Pulmonary artery endothelial cell (primary cell): ENCODE measurements at places on chromosomes 11 and 22. TPM values are rescaled to one million over a fixed set of nuclear protein-coding genes. Genes with fewer than 3 reads are reported as not detected.

- no peak for DNase-seq
Measured at GRCh38 chr11:8008212-8008611, 21.1 kb downstream of the EIF3F start.

GRCh38 chr11:121347094-121347493, 54.5 kb downstream of the SC5D start:
- DNase-seq: no peak

DNA sequence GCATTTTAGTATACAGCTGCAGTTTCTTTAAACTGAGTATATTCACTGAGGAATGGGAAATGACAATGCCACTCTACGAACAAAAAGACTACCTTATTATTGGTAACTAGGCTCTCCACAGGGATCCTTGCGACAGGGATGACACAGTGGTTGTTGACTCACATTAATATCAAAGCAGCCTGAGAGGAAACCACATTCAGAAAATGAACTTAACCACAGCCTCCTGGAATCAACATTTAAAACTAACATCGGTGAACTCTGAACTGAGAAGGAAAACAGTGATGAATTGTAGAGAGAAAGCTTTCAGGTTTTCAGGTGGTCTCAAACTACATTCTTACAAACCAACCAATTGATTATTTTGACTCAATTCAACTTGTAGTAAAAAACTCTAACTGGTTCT, 90.3 kb upstream of the MTMR2 start:
- no peak for DNase-seq

The OR4A16 gene
- total RNA-seq: not detected in 2 replicates

- DNase-seq: no peak
Measured at GRCh38 chr11:78200061-78200460, 11.3 kb downstream of the USP35 start.

- DNase-seq: peak; percentile 77
Measured at GRCh38 chr22:27107824-27108223, 450.4 kb downstream of the MIAT start.
